Heart right ventricle (tissue), 16 donors: ENCODE measurements at places on chromosomes 7 and 10.

GRCh38 chr10:106043863-106044262 lies 1120.6 kb downstream of the SORCS1 start:
- DNase-seq: no peak

DNA sequence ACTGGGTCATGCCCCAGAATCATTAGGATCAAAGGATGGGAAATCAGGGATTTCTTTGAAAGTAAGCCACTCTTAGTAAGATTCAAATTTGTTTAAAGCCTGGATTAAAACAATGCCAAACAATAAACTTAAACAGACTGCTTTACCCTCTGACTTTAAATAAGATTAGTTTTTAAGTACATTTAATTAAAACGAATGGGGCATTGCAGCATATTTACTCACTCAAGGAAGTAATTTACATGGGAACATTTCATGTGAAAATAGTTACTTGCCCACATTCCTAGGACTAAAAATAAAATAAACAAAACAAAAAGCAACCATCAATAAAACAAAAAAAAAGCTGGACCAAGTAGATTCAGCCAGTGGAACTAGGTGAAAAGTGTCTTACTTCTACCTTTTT lies 7.8 kb downstream of the ABLIM1 start:
- no peak for DNase-seq

GRCh38 chr7:28168393-28169158 lies 12.0 kb downstream of the JAZF1 start:
- no peak for DNase-seq

GRCh38 chr7:117564080-117564479 lies 84.3 kb downstream of the CFTR start:
- no peak for DNase-seq

GRCh38 chr7:32218741-32219288 lies 148.6 kb upstream of the PDE1C start:
- no peak for DNase-seq

DNA sequence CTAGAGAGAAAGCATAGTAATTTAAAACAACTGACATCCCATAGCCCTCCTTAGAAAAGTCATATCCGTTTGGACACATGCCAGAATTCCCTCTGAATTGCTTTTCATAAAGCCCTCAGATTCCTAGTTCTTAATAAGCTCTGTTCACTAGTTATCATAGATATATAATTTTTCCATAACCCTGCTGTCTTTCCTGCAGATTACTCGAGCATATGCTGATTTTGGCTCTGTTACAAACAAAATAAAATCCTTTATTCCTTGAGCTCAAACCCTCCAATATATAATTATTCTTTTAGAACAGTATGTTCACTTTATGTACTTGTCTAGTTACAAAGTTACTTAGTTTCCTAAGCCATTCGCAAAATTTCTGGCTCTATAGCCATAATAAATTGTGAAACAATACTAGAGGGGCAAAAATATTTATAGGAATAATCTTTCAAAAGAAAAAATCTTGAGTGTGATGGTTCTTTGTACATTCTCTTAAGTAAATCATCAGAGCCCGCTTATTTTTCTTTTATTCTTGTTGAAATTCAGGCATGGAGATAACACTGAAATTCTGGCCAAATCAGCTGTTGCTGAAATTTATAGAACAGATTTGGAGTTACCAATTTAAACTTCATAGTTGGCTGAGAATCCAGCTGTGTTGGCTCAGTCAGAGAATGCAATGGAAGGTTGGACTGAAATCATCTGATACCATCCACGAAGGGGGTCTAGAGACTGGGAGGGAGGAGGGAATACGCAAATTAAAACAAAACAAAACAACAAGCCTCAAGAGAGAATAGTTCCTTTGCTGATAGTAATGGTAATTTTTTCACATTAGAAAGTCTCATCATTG lies 146.1 kb upstream of the TMEM196 start:
- DNase-seq: no peak

DNA sequence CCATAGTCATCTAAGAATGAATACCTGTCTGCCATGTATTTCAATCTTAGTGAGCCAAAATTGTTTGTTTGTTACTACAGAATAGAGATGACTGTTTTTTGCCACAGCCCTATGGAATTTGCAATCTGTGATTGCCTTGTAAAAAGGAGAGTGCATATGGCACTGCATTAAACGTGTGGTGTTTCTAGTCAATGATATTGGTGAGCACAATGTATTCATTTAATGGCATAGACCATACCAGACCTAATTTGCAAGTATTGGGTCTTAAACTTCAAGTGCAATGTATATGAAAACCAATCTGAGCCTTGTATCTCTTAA lies 11.3 kb downstream of the INSIG1 start:
- no peak for DNase-seq

GRCh38 chr10:10579709-10580108 lies 438.0 kb upstream of the CELF2 start:
- DNase-seq: no peak

DNA sequence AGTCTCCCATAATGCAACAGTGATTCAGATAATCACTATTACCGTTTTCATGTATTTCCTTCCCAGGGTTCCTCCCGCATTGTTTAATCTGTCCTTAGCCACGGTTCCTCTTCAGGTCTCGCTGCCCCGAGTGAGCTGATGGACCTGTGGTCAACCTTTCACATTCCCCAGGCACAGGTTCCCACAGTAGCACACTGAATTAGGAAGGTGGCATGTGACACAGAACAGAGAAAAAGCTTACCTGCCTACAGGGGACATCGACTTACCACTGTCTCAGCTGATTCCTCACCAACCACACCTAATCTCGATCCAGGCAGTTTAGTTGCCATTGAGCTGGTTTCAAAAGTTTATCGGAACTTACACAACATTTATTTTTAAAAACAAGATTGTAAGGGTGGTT lies 72.2 kb downstream of the MTURN start:
- no peak for DNase-seq

DNA sequence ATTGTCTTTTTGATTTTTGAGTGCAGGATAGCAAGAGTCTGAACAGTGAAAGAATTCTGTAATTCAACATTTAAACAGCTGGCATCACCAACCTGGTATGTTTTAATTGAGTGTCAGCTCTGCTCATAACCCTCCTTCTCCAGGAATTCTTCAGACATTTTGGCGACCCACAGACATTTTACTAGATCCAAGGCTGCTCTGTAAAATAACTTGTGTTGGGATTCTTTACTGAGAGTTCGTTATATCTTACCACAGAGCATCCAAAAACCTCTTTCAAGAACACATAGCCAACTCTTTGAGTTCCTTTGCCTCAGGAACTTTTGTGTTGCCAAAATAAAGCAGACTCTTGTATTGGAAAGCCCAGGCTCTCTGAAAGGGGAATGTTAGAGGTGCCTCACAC lies 27.7 kb upstream of the SORCS3 start:
- DNase-seq: no peak

GRCh38 chr10:110773693-110774068 lies 98.0 kb upstream of the PDCD4 start:
- DNase-seq: no peak

DNA sequence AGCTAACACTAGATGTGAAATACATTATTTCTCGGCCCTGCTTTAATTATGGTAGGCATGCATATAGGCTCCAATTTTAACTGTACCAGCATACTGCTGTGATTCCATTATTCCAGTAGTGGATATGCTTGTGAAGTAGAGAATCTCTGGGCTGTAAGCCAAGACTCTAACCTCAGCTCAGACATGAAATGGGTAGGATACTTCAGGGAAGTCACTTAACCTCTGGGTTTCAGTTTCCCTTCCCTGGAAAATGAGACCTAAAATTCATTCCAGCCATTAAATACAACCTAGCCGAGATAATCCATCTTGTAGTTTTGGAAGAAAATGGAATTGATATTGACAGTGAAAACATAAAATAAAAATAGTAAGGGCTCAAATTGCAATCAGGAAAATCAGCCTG lies 59.6 kb upstream of the TRIL start:
- DNase-seq: no peak

DNA sequence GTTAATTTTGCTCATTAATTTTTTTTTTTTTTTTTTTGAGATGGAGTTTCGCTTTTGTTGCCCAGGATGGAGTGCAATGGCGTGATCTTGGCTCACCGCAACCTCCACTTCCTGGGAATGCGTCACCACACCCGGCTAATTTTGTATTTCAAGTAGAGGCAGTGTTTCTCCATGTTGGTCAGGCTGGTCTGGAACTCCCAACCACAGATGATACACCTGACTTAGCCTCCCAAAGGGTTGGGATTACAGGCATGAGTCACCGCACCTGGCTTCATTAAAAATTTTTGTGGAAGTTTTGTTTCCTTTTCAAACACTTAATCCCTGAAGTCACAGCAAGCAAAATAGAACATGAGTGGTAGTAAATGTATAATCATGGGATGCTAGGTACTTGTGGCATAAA lies 857.2 kb upstream of the PHF14 start:
- DNase-seq: no peak

DNA sequence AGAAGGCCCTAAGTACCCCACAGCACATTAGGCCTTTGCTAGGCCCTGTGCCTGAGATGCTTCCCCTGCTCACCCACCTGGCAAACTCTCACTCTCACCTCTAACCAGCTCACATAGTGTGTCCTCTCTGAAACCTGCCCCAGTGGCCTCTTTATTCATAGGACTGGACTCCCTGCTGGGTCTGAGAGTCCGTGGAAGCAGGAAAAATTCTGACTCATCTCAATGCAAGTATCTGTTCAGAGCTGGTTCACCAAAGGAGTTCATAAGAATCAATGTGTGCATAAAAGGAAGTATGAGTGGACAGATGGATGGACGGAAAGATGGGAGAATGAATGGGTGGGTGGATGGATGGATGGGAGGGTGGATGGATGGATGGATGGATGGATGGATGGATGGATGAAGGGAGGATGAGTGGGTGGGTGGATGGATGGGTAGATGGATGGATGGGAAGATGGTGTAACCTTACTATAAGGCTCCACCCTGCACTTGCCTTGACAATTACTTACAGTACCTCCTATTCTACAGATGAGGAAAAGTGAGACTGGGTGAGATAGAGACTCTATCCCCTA lies 111.2 kb upstream of the ZMIZ1 start:
- DNase-seq: no peak

DNA sequence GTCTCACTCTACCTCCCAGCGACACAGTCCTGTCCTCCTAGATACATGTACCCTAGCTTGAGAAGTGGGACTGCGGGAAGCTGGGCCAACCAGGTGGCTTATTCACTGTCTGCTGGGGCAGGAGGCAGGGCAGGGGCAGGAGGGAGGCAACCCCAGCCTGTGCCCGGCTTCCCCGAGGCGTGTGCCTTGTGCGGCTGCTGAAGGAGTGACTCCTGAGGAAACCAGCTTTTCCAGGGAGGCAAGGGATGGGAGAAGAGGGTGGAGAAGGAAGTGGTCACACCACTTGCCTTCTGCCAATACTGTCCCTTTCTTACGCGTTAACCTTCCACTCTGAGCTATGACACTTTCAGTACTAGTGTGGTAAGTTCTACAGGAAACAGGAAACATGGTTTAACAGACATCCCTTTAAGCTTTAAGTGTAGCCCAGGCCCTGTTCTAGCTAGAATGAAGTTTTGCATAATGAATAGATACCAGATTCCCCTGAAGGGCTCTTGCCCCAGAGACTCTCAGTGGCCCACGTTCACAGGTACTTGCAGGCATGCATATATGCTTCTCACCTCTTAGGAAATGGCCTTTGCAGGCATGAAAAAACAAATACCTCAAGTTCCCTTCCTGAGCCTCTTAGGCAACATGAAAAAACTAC lies 40.6 kb downstream of the SYPL1 start:
- no peak for DNase-seq

DNA sequence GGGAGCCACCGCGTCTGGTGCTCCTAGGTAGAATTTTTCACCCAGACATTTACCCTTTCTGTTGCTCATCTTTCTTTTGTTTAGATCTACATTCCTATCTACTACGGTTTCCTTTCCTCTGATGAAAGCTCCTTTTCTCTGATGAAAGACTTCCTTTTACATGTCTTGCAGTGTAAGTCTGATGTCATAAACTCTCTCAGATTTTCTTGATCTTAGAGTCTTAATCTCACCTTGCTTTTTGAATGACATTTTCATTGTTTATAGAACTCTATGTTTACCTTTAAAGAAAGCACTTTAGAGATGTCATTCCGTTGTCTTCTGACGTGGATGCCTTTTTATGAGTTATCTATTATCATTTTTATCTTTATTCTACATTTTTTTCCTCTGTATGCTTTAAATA lies 171.8 kb upstream of the MTPN start:
- DNase-seq: no peak

DNA sequence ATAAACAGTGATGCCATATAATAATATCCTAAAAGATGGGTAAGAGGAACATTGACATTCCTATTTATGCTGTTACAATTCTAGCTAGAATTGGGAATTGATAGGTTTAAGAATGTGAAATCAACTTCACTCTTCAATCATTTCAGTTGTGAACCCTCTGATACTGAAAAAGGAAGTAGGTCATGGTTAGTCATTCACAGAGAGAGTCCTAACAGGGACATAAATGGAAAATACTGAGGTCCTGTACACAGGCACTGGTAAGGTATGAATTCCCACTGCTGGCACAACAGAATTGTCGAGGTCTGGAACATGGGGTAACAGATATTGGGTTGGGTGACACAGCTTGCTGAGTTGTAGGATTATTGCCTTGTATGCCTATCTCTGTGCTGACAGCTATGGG lies 289.4 kb upstream of the LRRN3 start:
- DNase-seq: no peak

GRCh38 chr10:132003282-132003924 lies 21.7 kb upstream of the BNIP3 start:
- DNase-seq: no peak

DNA sequence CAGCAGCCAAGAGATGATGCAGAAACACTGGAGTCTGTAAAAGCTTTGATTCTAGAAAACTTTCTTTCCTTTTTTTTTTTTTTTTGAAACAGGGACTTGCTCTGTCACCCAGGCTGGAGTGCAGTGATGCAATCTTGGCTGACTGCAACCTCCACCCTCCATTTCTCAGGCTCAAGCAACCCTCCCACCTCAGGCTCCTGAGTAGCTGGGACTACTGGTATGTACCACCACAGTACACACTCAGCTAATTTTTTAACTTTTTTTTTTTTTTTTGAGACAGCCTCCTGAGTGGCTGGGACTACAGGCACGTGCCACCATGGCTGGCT lies 17.0 kb upstream of the BAG3 start:
- DNase-seq: no peak

GRCh38 chr7:64300641-64301405 lies 12.9 kb upstream of the ZNF736 start:
- no peak for DNase-seq

- no peak for DNase-seq
Measured at GRCh38 chr10:114515298-114515914, 111.1 kb upstream of the AFAP1L2 start.

DNA sequence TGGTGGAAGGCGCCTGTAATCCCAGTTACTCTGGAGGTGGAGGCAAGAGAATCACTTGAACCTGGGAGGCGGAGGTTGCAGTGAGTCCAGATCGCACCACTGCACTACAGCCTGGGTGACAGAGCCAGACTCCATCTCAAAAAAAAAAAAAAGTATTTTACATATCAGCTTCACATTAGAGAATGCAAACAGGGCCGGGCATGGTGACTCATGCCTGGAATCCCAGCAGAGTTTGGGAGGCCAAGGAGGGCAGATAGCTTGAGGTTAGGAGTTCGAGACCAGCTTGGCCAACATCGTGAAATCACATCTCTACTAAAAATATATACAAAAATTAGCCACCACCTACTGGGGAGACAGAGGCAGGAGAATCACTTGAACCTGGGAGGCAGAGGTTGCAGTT lies 31.6 kb downstream of the USP54 start:
- DNase-seq: no peak

GRCh38 chr7:20393021-20393610 lies 62.4 kb downstream of the ITGB8 start:
- no peak for DNase-seq

- DNase-seq: no peak
Measured at GRCh38 chr7:116772926-116773749, 89.2 kb upstream of the CAPZA2 start.

GRCh38 chr10:64528294-64529002 lies 1007.2 kb downstream of the REEP3 start:
- no peak for DNase-seq
